ENCODE measurements at places on chromosomes 3 and 15.

- DNase-seq: no peak
These were observed at the start of gene NLGN1 for GRCh38 chr3:173397161-173398110. Gene NLGN1, plus strand, starts transcription at chr3:173397744.

DNA sequence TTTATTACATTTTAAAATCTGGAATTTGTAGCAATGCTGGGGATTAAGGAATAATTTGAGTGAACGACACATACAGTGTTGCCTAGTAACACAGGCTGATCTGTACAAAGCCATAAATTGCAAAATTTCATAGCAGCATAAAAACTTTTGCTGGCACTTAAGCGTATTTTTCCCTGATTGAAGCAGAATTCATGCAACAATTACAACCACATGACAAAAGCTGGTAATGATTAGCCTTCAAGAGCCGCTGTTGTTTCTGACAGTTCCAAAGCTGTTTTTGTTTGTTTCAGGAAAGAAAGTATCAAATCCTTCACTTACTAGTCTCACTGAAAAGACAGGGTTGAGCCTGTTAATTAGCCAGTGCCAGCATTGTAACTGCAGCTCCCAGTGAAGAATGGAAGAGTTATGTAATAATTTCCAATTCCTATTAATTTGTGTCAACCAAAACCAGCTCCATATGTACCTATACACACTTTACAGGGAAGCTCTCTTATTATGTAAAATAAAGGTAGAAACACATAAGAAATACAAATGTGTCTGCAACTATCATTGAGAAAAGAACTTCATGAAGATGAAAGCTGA lies 60.7 kb downstream of the AGTR1 start:
- DNase-seq: no peak

- no peak for DNase-seq
These were observed 46.2 kb upstream of the FOXP1 start for GRCh38 chr3:71629711-71630110.

DNA sequence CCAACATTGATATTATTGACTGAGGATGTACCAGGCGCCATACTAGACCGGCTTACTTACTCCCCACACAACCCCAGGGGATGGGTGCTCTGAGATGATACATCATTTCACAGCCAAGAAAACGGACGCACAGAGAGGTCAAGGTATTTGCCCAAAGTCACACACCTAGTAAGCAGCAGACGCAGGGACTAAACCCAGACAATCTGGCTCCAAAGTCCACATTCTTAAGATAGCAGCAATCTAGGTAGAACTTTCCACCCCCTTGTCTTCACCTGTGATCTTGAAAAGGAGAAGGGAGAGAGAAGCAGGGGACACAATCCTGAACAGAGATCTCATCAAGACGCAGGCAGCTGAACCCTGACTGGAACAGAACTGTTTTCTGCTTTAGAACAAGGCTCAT lies 200.6 kb downstream of the XXYLT1 start:
- DNase-seq: no peak

DNA sequence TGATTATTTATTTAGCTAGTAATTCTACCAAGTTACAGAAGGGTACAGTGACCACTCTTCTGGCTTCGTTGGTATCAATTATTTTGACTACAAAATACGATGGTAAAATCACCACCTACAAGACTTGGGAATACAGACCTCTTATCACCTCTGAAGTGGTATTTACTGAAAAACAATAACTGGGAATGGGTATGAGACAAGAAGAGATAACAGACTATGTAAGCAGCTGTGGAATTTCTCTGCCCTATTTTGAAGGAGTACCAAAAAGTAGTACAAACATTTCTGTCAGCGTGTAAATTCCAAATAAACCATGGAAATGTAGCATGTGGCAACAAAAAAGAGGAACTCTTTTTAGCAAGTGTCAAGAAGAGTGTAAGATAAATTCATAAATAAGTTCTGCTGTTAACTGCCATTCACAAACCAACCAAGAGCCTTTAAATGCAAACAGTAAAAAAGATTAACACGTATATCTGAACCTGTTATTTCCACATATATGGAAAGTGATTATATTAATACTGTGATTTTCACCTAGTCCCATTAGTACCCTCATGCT lies 77.0 kb upstream of the SLC12A8 start:
- no peak for DNase-seq

DNA sequence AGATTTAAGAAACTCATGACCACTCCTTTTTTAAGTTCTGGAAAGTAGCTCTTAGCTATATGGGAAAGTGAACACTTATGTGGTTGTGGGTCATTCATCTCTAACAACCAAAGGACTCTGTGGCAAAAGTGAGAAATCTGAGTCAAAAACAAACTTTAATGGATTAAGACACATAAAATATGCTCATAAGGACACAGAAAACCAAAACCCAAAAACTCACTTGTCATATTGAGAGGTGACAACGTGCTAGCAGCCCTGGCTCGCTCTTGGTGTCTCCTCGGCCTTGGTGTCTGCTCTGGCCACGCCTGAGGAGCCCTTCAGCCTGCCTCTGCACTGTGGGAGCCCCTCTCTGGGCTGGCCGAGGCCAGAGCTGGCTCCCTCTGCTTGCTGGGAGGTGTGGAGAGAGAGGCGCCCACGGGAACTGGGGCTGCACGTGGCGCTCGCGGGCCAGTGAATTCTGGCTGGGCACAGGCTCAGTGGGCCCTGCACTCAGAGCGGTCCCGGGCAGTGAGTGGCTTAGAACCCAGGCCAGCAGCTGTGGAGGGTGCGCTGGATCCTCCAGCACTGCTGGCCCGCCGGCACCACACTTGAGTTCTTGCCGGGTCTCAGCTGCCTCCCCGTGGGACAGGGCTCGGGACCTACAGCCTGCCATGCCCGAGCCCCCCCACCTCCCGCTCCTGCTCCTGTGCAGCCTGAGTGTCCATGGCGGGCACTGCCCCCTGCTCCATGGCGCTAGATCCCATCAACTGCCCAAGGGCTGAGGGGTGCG lies 30.3 kb upstream of the SKIL start:
- no peak for DNase-seq

DNA sequence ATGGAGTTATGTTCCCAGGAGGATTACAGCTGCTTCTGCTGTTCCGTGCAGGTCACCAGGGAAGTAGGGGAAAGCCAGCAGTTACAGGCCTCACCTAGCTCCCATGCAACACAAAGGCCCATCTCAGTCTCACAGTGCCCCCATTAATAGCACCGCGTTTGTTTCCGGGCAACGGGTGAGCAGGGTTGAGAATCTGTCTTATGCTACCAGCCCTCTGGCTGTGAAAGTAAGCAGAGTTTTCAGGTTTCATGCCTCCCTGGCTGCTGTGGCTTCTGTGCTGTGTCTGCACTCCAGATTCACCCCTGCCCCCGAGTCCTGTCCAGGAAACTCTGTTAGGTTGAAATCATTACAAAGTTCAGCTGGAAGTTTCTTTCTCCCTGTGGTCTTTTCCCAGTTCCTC lies 254.4 kb upstream of the GPR149 start:
- no peak for DNase-seq

DNA sequence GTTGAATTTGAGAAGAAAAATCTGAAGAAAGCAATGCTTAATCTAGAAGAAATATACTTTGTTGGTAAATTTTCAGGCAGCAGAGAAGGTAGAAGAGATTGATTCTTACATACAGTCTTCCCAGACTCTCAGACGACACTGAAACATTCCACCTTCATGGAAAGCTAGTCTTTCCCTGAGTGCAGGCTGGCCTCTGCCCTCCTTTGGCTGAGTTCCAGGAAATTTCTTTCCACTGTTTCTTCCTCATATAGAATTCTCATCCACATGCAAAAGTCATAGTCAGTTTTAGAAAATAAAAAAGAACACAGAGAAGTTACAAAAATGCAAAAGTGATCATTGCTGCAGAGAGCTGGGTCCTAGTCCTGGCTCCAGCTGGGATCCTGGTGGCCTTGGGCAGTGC lies 142.5 kb upstream of the PRR23C start:
- no peak for DNase-seq

- no peak for DNase-seq
These were observed 95.7 kb downstream of the HHLA2 start for GRCh38 chr3:108391917-108392593.

- DNase-seq: no peak
These were observed 1.1 kb downstream of the CCR2 start for GRCh38 chr3:46354984-46355383.

GRCh38 chr3:11154036-11154952 lies at the start of gene HRH1:
Gene HRH1, plus strand, starts transcription at chr3:11154493. Its CDS starts 104,545 bp downstream, at chr3:11259038.
- no peak for DNase-seq

DNA sequence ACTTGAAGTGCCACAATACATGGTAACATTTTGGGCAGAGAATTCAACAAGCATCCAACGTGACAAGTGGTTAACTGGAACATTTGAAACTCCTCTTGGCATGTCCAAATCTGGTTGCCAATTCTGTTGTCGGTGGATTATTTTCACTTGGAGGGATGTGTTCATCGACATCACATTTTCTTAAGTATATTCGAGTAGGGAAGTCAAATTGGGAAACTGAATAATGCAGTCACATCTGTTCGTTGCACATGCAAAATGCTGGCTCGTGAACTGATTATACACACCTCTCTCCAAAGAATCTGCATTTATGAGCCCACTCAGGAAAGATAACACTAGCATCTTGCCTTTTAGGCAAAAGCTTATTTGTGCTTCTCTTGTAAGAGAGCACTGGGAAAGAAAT lies 139.7 kb downstream of the LIPC start:
- DNase-seq: no peak

DNA sequence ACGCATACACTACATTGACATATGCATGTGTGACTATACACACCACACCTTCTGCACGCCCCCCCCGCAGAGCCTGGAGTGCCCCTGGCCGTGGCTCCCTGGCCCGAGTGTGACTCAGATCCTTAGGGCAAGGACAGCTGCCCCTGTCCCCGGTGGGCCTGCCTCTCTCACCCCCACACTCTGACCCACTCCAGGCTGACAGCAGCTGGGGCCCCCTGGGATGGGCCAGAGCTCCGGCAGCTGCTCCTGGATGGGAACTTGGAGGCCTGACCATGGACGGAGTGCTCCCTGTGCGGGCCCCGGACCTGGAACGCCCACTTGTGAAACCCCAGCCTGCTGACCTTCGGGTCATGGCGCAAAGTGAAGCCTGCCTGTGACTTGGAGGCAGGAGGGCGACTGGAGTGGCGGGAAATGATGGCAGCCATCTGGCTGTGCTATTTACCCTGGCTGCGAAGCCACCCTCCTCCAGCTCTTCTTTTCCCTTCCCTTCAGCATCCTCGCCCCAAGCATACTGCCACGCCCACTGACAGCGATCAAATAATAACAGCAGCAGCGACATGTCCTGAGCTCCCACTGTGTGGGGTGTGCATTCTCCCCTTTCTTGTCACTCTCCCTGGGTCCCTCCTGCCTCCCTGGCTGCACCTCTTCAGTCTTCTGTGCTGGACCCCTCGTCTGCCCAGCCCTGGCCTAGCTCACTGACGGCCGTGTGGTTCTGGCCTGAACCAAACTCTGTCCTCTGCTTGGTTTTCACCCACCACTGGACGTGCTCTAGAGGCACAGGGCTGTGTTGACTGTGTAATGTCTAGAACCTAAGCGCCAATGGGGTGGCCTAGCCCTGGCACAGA lies 90.7 kb upstream of the MEF2A start:
- no peak for DNase-seq

DNA sequence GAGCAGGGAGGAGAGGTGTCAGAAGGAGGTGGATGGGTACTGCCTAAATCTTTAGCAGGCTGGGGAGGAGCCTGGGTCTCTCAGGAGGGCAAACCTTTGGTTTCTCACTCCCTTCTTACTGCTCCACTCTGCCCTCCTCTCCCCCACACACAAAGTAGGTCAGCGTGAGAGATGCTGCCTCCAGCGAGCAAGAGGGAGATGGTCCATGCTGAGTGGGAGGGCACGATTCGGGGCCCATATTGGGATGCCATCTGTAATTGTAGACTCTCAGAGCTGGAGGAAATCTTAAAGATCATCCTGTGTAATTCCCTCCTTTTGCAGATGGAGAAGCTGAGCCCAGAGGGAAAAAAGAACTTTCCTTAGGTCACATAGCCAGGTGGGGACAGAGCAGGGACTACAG lies 34.2 kb upstream of the SYN2 start:
- DNase-seq: no peak

DNA sequence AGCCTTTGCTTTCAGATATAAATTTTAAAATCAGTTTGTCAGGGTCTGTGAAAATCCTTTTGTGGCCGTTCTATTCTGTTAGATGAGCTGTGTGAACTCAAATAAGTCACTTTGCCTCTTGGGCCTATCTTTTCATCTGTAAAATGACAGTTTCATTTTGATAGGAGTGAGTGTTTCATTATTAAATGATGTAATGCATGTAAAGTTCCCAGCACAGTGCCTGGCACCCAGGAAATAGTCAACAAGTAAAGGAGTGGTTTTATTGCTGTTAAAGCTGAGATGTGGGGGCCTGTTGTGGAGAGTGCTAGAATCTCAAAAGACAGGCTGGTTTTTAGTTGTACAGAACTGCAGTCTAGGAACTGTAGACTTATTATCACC lies 394.5 kb upstream of the CFAP20DC start:
- no peak for DNase-seq

DNA sequence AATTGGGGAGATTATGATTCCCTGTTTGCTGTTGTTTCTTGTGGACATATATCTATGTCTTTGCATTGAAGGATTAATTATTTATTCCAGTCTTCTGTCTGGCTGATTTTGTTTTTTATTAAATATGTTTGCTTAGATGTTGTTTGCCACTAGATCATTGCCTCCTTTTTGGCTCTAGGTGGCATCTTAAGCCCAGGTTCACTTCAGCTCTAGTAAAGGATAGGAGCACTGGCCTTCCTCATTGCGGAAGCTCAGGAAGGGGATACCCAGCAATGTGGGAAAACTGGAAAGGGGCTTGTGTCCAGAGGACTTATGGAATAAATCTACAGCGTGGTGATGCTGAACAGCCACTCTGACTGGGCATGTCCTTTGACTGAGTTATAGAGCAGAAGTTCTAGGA lies 821.6 kb downstream of the PDCD6IP start:
- DNase-seq: no peak

DNA sequence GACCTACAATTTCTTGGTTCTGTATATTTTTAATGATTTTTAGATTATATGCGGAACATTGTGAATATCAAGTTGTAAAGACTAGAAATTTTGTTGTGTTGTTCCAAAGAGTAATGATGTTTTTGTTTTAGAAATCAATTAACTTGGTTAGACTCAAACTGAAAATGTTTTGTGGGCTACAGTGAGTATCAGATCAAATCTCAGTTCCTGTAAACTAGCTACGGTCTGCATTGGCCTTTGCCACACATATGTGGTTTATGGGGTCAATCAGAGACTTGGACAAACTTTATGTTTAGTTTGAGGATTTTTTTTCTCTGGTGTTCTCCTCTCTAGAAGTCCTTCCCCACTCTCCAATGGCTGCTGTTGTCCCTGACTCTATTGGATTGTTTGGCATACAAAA lies 308.0 kb upstream of the THRB start:
- no peak for DNase-seq

DNA sequence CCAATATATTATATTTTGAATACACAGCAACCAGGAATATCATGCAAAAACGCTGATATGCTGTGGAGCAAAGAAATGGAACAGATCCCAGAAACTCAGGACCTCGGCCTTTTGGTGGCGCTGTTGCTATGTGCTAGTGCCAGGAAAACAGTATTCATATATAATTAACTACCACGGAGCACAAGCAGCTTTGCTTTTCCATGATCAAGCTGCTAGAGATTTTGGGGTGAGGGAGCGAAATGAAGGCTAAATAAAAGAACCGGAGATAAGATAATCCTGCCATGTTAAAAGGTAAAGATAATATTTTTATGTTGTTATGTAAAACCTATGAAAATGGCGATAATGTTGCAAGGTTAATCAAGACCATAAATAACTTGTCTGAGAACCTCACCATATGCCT lies 157.7 kb upstream of the FAM3D start:
- DNase-seq: no peak
